Activated CD4-positive, alpha-beta memory T cell treated with anti-CD3 and anti-CD28 coated beads, Interleukin-2, amount 10 ng/mL, durations not matched to agents 7 days and 5 days (primary cell): ENCODE measurements at places on chromosomes 3 and 15. TPM values are rescaled to one million over a fixed set of nuclear protein-coding genes. Genes with fewer than 3 reads are reported as not detected.

DNA sequence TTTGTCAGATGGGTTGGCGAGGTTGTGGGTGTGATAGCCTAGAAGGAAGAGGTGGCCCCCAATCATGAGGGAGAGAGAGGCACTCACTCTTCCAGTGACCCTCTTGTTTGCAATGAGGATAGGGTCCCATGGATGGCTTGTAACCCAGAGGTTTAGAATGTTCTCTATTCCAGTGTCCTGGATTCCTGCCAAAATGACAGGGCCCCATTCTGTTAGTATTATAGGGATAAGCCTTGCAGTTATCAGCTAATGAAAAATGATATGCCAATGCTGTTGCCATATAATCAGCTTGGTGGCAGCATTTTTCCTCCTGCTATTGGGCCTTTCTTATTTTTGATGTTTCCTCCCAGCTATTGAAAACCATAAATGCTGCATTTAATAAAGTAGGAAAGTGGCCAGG, 23.3 kb upstream of the SENP7 start:
- H3K4me3 ChIP-seq, result no peak overlapping the region
- no peak overlapping the region for H3K27ac ChIP-seq
- H3K36me3 ChIP-seq, result no peaks in the 10 kb centered on the region
- H3K27me3 ChIP-seq, result peaks cover 6% of the 10 kb centered on the region
- DNase-seq, result no peak
- peaks cover 13% of the 10 kb centered on the region for H3K4me1 ChIP-seq

- H3K4me1 ChIP-seq, result no peaks in the 10 kb centered on the region
- H3K4me3 ChIP-seq, result no peak overlapping the region
- peaks cover 41% of the 10 kb centered on the region for H3K27me3 ChIP-seq
- DNase-seq, result no peak
- H3K36me3 ChIP-seq, result peaks cover 2% of the 10 kb centered on the region
These were observed 39.5 kb downstream of the NR2F2 start for GRCh38 chr15:96369825-96370621.

GRCh38 chr3:10338164-10338470, 17.2 kb upstream of the SEC13 start:
- H3K36me3 ChIP-seq, result no peaks in the 10 kb centered on the region
- no peak overlapping the region for H3K27ac ChIP-seq
- no peak for DNase-seq
- H3K4me3 ChIP-seq, result no peak overlapping the region
- H3K27me3 ChIP-seq, result no peaks in the 10 kb centered on the region
- H3K4me1 ChIP-seq, result peaks cover 4% of the 10 kb centered on the region

SLC7A14 gene
- not detected for total RNA-seq
